Activated naive CD8-positive, alpha-beta T cell treated with anti-CD3 and anti-CD28 coated beads, Interleukin-2, amount 10 ng/mL, durations not matched to agents 7 days and 5 days (primary cell): ENCODE measurements at places on chromosomes 2 and 18. TPM values are rescaled to one million over a fixed set of nuclear protein-coding genes. Genes with fewer than 3 reads are reported as not detected.
A peak's percentile ranks its signal among the peaks of the same experiment; 100 is the strongest.

Gene VWA3B
- not detected for total RNA-seq

Gene BOLL
- not detected for total RNA-seq

Gene CD302
- total RNA-seq: 0.62 TPM

GRCh38 chr2:30500699-30501098 lies 53.7 kb downstream of the LCLAT1 start:
- no peaks in the 10 kb centered on the region for H3K27me3 ChIP-seq
- no peak overlapping the region for H3K27ac ChIP-seq
- no peak overlapping the region for H3K4me3 ChIP-seq
- H3K36me3 ChIP-seq: peaks cover 54% of the 10 kb centered on the region
- peaks cover 24% of the 10 kb centered on the region for H3K4me1 ChIP-seq

DNA sequence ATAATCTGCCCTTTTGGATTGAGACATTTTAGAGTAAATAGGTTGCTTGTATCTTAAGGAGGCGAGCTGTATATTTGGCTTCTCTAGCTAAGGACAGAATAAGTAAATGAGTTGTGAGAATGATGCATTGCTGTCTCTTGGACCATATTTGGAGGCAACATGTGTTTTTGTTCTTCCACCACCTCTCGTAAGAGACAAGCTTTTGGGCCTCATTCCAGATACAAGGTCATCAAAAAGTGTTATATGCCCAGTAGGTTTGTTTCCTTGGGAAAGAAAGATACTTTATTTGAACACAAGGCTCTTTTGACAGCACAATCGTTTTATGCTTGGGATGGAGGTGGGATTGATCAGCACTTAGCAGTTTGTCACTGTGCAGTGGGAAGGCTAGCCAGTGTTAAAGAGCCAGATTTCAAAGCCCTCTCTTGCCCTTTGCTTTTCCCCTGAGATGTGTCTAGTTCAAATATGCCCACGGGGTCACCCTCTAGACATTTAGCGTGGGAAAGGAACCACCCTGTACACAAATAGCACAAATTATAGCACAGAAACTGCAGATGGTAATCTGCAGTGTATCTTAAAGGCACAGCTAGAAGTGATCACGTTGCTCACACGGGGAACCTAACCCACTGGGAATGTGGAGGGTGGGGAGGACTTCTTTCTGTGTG lies 131.3 kb downstream of the MAP4K4 start:
- DNase-seq: no peak
- H3K27me3 ChIP-seq: no peaks in the 10 kb centered on the region
- H3K36me3 ChIP-seq: peaks cover 32% of the 10 kb centered on the region
- peaks cover 55% of the 10 kb centered on the region for H3K4me1 ChIP-seq

DNA sequence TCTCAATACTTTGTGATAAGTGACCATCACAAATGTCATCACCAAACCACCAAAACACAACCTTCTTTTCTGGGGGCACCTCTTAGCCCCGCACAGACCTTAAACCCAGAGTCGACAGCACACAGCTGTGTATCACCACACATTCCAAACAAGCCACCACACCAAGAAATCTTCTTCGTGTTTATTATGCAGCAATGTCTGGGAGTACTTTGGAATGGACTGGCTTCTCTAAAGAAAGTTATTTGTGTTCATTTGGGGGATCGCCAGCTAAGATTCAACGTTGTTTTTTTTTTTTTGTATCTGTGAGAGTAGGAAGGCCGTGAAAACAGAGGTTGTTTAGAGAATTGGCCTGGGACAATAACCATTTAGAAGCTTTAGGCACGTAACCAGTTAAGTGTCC lies 1.1 kb upstream of the MTA3 start:
- peak overlapping the region; percentile 59 for H3K4me3 ChIP-seq
- DNase-seq: no peak
- peaks cover 10% of the 10 kb centered on the region for H3K36me3 ChIP-seq
- peak overlapping the region; percentile 14 for H3K27ac ChIP-seq
- peaks cover 23% of the 10 kb centered on the region for H3K4me1 ChIP-seq

GRCh38 chr2:228039752-228040534 lies 141.5 kb downstream of the SPHKAP start:
- H3K4me1 ChIP-seq: peaks cover 3% of the 10 kb centered on the region
- no peak overlapping the region for H3K4me3 ChIP-seq
- no peak for DNase-seq
- no peaks in the 10 kb centered on the region for H3K36me3 ChIP-seq
- H3K27ac ChIP-seq: no peak overlapping the region
- no peaks in the 10 kb centered on the region for H3K27me3 ChIP-seq

DNA sequence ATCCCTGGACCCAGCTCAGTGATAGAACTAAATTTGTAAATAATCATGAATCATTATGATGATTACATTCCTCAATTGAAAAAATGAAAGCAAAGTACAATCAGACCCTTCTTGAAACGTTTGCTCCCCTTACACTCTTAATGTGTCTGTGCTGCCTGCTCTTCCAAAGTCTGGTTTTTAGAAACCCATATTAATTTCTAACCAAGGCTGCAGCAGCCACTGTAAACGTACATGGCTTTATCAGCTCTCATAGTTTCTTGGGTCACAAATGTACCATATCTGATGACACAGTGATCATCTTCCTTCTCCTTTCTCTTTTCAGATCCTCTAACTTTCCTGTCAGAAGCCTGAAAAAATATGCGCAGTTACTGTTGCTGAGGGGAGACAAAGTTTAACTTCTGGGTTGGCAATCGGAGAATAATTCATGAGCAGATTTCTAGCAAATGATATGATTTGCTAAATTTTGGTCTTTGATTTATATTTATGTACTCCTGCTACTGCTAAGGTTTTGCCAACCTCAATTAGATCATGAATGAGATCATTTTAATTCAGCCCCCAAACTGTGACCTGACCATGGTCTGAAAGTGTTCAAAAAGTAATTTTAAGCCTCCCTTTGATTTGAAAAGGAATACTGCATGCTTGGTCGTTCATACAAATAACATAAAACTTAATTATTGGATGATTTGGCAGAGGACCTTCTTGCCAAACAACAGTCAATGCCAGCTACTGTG lies 12.3 kb downstream of the ZEB2 start:
- H3K36me3 ChIP-seq: peaks cover 1% of the 10 kb centered on the region
- H3K4me1 ChIP-seq: peaks cover 9% of the 10 kb centered on the region
- H3K27ac ChIP-seq: no peak overlapping the region
- no peak for DNase-seq

DNA sequence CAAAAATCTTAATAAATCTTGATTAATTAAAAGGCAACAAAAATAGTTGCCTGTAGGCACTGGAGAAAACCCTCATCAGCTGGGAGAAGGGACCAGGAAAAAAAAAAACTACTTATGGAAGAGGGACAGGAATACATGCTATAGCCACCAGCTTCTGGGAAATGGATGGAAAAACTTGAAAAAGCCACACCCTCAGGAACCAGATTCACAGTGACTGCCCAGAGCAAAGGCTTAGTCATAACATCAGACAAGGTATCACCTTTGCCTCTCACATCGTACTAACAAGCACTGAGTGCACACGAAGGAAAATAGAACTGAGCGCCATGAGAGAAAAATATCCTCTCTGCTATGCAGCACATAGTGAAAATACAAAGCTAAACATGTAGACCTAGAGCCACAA lies 116.9 kb upstream of the GYPC start:
- H3K27me3 ChIP-seq: peaks cover 6% of the 10 kb centered on the region
- no peak overlapping the region for H3K4me3 ChIP-seq
- no peaks in the 10 kb centered on the region for H3K36me3 ChIP-seq
- peaks cover 9% of the 10 kb centered on the region for H3K4me1 ChIP-seq
- DNase-seq: no peak
